Activated CD8-positive, alpha-beta T cell treated with anti-CD3 and anti-CD28 coated beads, Interleukin-2, amount 10 ng/mL, durations not matched to agents 7 days and 5 days (primary cell): ENCODE measurements at places on chromosomes 5 and 9. TPM values are rescaled to one million over a fixed set of nuclear protein-coding genes. Genes with fewer than 3 reads are reported as not detected.

- no peak for DNase-seq
These were observed 662.2 kb upstream of the ZNF608 start for GRCh38 chr5:125408448-125409233.

GRCh38 chr9:135229701-135230385, 142.4 kb downstream of the OLFM1 start:
- no peak for DNase-seq

GRCh38 chr5:142109331-142110045, 909 bp downstream of the NDFIP1 start:
- DNase-seq = peak; percentile 69

FAXDC2 gene
- not detected for total RNA-seq

DNA sequence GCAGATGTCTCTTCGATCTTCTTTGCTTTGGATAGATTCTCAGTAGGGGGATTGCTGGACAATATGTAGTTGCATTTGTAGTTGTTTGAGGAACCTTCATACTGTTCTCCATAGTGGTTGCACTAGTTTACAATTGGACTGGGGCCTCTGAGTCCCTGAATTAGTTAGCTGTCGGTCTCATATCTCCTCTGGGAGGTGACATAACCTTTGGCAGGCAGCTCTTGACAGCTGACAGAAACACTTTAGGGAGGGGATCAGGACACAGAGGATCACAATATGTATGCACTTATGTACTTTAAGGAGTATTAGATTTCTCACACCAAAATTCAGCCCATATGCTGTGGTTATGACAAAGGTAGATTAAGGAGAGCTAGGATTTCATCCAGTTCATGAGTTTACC, 1279.9 kb upstream of the DMAC1 start:
- DNase-seq = no peak
